Lung (tissue), 17 donors: ENCODE measurements at places on chromosomes 4 and X.

DNA sequence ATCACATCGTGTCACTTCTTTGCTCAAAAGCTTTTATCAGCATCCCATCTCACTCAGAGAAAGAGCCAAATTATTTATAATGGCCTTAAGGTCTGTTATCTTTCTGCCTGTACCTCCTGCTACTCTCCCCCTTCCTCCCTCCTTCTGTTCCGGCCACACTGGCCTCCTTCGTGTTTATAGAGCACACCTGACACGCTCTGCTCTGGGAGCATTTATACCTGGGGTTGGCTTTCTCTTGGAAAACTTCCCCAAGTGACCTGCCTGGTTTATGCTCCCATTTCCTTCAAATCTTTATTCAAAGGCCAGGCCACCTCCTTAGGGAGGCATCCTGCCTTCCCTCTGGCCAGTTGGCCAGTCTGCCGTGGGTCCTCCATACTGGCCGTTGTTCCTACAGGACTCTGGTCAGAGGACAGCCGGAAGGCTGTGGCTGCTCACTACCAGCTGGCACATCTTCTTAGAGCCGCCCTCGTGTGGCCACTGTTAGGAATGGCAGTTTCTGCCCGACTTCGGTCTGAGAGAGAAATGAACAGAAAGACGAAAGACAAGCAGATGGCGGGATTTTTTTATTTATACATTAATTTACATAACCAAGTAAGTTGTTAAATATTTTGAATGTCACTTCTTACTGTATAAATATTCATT, 80.2 kb upstream of the CBLL2 start:
- DNase-seq = peak; percentile 52

GRCh38 chrX:18290200-18290599, 64.3 kb downstream of the SCML2 start:
- no peak for DNase-seq

- DNase-seq = no peak
Observed at GRCh38 chr4:166777760-166778159, 456.5 kb downstream of the SPOCK3 start.

- DNase-seq = peak; percentile 16
Observed at GRCh38 chrX:10794203-10794630, 173.8 kb upstream of the MID1 start.

- no peak for DNase-seq
Observed at GRCh38 chrX:427812-428725, 41.4 kb upstream of the PPP2R3B start.

GRCh38 chr4:75432683-75433082, 81.5 kb downstream of the RCHY1 start:
- no peak for DNase-seq

GRCh38 chr4:83109480-83110222, 4.9 kb downstream of the PLAC8 start:
- peak; percentile 20 for DNase-seq

DNA sequence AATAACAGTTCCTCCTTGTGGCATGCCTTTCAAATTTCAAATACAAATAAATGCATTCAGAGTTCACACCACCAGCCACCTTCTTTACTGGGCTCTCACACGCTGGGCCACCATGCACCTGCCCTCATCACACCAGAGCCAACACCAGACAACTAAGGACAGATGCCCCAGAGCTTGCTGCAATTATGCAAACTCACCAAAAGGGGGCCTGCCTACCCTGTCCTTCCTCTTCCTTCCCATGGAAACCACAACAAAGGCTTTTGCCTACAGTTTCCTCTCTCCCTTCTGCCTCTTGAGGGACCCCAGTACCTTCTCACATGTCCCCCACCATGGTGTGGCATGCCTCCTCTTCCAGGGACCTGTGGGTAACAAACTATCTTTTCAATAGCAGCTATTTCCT, 1333.9 kb upstream of the TENM3 start:
- no peak for DNase-seq

GRCh38 chr4:154506253-154506652, 14.7 kb upstream of the DCHS2 start:
- peak; percentile 89 for DNase-seq

- DNase-seq = peak; percentile 71
Observed at GRCh38 chr4:95510145-95510544, 38.6 kb downstream of the UNC5C start.

- peak; percentile 28 for DNase-seq
Observed at GRCh38 chr4:114378305-114378903, 220.2 kb upstream of the UGT8 start.

DNA sequence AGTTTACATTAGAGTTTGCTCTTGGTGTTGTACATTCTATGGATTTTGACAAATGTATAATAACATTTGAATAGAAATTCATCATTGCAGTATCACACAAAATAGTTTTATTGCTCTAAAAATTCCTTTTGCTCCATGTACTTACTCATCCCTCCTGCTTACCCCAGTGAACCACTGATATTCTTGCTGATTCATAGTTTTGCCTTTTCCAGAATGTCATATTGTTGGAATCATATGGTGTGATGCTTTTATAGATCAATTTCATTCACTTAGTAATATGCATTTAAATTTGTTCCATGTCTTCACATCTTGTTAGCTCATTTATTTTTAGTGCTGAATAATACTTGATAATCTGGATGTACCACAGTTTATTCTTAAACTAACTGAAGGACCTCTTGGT, 1593.2 kb downstream of the C4orf33 start:
- DNase-seq = no peak

GRCh38 chr4:136412708-136413107, 1119.6 kb downstream of the PCDH18 start:
- no peak for DNase-seq
